ENCODE measurements at places on chromosomes 7 and 10. TPM values are rescaled to one million over a fixed set of nuclear protein-coding genes. Genes with fewer than 3 reads are reported as not detected.
A peak's percentile ranks its signal among the peaks of the same experiment; 100 is the strongest.

The AOC1 gene
- total RNA-seq = not detected

- DNase-seq = no peak
These were observed 29.4 kb downstream of the PHTF2 start for GRCh38 chr7:77827999-77828398.

The EBLN1 gene
- not detected for total RNA-seq

GRCh38 chr7:73830681-73831583 lies at the start of gene CLDN4:
TSS of gene CLDN4 (plus strand) at chr7:73830996. CDS start at chr7:73831202, 206 bp downstream.
- DNase-seq = no peak

- no peak for DNase-seq
These were observed 28.5 kb upstream of the TOMM7 start for GRCh38 chr7:22851145-22851544.

DNA sequence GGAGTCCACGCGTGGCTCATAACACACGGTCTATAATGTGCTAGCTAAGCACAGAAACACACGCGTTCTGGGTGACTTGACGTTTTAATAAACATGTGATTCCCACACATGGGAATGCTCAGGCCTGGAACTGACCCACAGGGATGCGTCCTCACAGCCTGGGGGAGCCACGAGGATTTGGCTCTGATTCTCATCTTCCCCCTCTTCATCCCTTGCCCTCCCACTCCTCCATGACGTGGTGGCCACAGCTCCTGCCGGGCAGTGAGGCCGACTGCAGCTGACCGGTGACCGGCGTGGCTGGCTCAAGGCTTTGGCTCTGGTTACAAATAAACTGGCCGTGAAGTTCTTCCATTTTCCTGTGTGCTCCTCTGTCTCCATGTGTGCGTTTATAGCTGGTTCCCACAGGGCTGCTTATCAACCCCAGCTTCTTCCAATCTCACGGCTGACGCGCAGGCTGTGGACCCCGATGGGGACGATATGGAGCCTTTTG lies 40.9 kb upstream of the KLF6 start:
- no peak for DNase-seq

GRCh38 chr7:32071466-32072091 lies 1.4 kb upstream of the PDE1C start:
- no peak for DNase-seq

GRCh38 chr10:79126351-79127080 lies 57.8 kb downstream of the ZMIZ1 start:
- no peak for DNase-seq

The TRPV6 gene
- total RNA-seq = not detected

- DNase-seq = peak; percentile 15
These were observed 71.9 kb upstream of the DUSP5 start for GRCh38 chr10:110425684-110426293.

DNA sequence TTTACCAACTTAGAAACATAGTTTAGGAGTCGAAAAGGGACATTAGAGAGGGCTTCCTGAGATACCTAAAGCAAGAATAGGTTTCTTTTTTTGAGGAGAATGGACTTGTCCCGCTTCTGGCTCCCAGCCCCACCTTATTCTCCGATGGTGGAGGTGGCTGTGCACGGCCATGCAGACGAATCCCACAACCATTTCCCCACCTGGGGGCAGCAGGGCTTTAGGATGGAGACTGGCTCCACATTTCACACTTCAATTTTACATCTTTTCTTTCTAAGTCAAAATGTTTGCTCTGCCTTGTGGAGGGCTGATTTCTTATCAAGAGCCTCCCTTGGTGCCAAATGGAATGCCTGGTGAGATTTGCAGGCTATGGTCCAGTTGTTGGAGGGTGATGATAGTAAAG lies 118.5 kb downstream of the GLRX3 start:
- DNase-seq = no peak

The ABCB1 gene
- 1.3 TPM for total RNA-seq

DNA sequence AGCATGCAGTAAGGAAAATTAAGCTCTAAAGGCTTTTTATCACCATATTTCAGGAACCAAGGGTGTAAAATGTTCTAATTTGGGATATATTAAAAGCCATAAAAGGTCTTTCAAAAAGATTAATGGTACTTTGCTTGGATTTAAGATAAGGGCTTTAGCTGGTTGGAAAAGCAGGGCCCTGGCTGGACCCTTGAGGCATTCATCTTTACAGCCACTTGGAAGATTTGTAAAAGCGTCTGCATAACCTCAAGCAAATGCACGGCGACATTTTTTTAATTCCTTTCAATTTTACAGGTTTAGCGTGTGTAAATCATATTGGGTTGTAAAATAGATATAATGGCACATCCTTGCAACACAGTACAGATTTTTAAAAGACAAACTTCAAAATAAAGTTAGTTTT lies 27.2 kb downstream of the FAM204A start:
- no peak for DNase-seq

The ZNF775 gene
- total RNA-seq = 4.6 TPM

DNA sequence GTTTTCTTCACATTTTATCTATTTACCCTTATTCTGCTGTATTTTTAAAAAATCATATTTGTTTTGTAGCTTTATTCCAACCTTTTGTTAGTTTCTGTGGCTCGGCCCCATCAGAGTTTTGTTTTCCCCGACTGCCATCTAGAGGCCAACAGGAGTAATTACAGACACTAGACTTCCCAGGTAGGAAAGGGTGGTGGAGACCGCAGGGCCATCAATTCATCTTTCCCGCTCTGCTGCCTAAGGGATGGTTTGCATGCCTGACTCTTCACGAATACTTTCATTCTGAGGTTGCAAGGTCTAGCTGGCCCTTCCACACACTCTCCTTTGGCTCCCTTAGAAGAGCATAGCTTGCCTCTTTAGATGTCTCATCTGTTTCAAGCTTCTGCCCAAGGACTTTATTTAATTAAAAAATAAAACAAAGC lies 38.3 kb downstream of the LYZL2 start:
- DNase-seq = peak; percentile 78

- no peak for DNase-seq
These were observed 97.9 kb downstream of the EMX2 start for GRCh38 chr10:117640406-117640805.

- no peak for DNase-seq
These were observed 8.5 kb upstream of the UNCX start for GRCh38 chr7:1224086-1224716.

DNA sequence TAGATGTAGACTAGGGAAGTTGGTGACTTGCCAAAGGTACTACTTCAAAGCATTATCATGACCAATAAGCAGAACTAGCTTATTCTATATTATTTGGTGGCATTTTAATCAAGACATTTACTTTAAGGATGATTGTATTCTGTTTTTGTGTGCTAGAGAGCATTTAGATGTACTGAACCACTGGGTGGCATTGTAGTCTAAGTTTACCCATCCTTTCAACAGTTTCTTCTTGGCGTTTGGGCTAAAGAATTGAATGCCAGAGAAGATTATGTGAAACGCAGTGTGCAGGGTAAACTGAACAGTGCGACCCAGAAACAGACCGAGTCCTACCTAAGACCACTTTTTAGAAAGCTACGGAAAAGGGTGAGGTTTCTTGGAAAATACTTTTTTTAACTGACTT lies 26.8 kb downstream of the PRPF18 start:
- DNase-seq = peak; percentile 68

The KCND2 gene
- 0.20 TPM for total RNA-seq

The FXYD4 gene
- not detected for total RNA-seq

The TIMM23B gene
- 8.3 TPM for total RNA-seq
